T-helper 9 cell (primary cell): ENCODE measurements at places on chromosomes 1 and 21.

GRCh38 chr1:18412882-18413353 is 67.8 kb upstream of the KLHDC7A start:
- no peak for DNase-seq

DNA sequence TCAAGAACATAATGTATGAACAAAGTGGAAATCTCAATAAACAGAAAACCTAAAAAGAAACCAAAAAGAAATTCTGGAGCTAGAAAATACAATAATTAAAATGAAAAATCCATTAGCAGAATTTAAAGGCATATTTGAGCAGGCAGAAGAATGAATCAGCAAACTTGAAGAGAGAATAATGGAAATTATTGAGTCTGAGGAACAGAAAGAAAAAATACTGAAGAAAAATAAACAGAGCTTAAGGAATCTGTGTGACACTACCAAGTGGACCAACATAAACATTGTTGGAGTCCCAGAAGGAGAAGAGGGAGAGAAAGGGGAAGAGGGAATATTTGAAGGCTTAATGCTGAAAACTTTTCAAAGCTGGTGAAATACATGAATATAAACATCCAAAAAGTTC is 54.5 kb downstream of the MAGI3 start:
- DNase-seq: no peak

- DNase-seq: no peak
These were observed 21.0 kb downstream of the OR10R2 start for GRCh38 chr1:158493054-158493453.

GRCh38 chr1:179143322-179143721 is 61.5 kb downstream of the TOR3A start:
- no peak for DNase-seq

GRCh38 chr1:231557898-231558707 is 29.6 kb downstream of the TSNAX start:
- no peak for DNase-seq

DNA sequence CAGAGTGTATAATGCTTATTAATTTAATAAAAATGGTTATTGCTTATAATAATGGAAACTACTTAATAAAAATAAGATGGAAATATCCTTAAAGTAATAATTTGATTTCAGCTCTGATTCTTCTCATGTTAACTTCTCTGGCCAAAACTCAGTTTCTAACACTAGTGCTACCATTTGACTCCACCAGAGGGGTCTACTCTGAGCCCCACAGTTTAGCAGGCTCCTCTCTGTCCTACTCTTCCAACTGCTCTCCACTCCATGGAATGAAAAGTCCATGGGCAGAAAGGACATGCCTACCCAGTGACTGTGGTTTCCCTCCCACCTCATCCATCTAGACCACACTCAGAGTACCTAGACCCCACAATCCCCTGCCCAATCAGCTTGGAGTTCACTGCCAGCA is 489.1 kb upstream of the CAMK1G start:
- DNase-seq: no peak

DNA sequence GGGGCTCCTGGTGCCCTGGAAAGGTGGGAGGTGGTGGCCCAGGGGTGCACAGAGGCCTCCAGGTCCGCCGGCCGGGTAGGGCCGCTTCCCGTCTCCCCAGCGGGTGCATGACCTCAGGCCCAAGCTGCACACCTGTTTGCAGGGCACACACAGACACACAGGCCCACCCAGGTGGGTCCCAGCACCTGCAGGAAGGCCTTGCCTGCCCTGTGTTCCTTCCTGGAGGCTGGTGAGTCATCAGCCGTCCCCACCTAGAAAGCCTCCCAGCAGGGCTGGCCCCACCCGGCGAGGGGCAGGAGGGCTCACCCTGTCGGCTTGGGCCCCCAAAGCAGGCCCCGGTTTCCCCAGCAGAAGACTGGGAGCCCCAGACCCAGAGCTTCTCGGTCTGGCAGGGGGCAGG is 23.6 kb upstream of the TTLL10 start:
- no peak for DNase-seq

DNA sequence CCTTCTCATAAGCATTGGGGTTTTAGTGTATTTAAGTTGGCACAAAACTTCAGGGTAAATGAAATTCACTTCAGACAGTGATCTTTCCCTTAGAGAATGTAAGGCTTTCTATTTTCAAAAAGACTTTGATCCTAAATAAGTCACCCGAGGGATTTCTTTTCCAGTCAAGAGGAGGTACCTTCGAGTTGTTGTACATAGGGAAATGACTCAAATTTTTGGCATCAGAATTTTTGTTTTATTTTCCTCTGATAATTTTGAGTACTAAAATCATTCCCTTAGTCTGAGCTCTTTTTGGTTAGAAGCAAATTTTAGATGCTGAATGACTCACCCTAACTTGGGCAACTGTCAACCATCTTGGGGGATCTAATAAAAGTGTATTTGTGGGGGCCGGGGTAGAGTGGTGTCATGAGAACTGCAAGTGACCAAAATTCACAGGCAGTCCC is 193.9 kb downstream of the DHRS3 start:
- DNase-seq: no peak

DNA sequence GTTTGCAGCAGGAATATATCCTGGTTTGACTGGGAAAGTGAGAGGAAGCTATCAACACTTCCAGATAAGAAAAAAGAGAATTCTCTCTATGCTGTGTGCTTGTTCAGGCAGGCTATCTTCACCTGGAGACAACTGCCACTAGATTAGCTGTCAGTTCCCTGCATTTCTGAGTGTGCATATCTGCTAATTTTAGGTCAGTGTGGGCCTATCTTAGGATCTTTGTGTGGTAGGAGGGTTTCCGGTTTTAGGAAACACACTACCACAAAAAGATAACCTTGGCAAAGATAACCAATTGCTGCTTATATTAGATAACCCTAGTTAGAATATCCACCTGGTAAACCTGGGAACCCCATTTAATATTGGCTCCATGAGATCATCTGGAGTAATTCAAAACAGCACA is 22.5 kb upstream of the GBP5 start:
- DNase-seq: no peak

- no peak for DNase-seq
These were observed 235.3 kb upstream of the DMRTA2 start for GRCh38 chr1:50658459-50659076.

DNA sequence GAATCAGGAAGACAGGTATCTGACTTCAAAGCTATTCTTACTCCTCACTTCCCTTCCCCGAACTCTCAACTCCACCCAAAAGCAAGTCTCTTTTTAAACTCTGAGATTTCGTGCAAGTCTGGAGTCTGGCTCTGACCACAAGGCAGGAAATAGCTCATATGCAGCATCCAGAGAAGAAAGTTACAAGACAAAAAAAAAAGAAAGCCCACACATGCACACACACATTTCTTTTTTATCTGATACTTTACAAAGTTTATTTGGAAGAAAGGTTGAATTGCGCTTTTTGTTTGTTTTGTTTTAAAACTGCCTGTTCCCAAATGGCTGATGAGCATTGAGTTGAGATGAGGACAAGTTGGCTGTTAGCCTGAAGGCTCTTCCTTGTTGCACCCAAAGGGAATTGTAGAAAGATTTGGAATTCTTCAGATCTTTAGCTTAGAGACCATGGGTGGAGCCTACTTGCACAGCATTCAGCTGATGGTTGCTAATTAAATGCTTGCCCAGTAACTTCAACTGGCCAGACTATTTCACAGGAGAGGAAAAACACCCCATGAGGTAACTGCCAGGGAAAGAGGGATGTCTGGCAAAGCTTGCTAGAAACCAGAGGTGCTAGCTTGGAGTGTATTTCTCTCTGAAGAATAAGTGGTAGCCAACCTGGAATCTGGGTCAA is 490.3 kb downstream of the TTLL7 start:
- no peak for DNase-seq

DNA sequence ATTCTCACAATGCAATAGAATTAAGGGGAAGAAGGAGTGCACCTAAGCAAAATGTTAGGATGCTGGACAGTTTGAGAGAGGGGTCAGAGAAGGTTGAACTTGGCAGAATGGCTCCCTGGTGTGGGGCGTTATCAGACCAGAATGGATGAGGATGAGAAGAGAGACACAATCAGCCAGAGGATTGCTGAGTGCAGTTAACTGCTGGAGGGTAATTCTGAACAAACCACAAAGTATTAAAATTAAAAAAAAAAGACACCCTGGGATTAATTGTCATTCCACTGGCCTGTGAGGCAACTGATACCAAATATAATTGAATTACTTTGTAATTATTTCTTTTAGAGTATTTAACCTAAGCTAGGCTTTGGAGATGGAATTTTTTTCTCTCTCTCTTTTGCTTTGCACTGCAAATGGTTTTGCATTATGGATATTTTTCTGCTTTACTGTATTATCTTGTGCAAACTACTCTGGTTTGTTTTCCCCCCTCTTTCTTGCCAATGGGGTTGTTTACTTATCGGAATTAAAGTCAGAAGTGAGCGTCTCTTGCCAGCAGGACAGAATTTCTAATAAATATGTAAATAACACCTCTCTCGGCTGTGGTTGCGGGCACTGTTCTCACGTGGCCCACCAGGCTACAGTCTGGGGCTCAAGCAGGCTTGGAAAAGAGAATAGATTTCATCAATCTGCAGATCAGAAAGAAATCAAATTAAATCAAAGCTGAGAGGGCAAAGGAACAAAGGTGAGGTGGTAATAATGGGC is 572.9 kb upstream of the CAMK1G start:
- no peak for DNase-seq

GRCh38 chr1:179966551-179966950 is 11.9 kb downstream of the CEP350 start:
- no peak for DNase-seq

- DNase-seq: no peak
These were observed 25.5 kb upstream of the LYST start for GRCh38 chr1:235892202-235892601.

GRCh38 chr1:83909687-83910086 is 89.2 kb downstream of the TTLL7 start:
- DNase-seq: no peak

- DNase-seq: no peak
These were observed 67.1 kb downstream of the ZNF281 start for GRCh38 chr1:200342511-200343311.

GRCh38 chr1:220483700-220484099 is 44.2 kb upstream of the MARK1 start:
- no peak for DNase-seq

DNA sequence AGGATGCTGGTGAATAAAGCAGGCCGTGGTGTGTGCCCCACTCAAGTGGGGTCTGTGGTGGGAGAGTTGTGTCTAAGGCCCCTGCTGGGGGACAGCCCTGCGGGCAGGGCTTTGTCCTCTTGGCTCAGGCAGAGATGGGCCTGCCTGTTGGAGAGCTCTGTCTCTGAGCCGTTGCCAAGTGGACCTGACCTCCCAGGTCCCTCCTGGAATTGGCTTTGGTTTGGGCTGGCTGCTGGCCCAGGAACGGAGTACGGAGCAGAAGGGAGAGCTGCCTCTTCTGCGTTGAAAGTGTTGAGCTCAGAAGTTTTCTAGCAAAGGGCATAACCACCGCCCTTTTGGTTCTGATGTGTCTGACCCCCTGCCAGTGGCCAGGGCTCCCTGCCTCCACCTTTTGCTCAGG is 153.9 kb downstream of the PEX14 start:
- no peak for DNase-seq

DNA sequence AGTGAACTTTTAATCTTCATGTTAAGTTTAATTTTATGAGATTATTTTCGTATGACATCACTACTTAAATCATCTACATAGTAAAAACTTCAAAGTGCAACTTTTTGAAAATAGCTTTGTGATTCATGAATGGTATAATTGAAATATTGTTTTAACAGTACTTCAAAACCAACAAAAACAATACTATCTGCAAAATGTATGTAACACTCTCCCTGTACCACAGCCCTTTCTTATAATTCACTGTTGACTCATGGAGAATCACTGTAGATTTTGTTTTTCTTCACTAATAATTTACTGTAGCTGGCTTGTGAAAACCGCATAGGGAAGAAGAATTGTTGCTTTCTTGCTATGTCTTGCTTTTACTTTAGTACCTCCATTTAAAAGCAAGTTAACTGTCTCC is 301.4 kb upstream of the ADAMTS5 start:
- no peak for DNase-seq

- DNase-seq: no peak
These were observed 38.4 kb downstream of the NOS1AP start for GRCh38 chr1:162107911-162108310.

- no peak for DNase-seq
These were observed 2.6 kb downstream of the ERG start for GRCh38 chr21:38495696-38496095.

- no peak for DNase-seq
These were observed 2.1 kb upstream of the DNMT3L start for GRCh38 chr21:44263768-44264167.

- no peak for DNase-seq
These were observed 120.0 kb upstream of the RRP15 start for GRCh38 chr1:218164930-218165700.

GRCh38 chr1:209439828-209440227 is 143.7 kb upstream of the CAMK1G start:
- DNase-seq: no peak

GRCh38 chr1:116754198-116754977 is at the start of gene CD2:
TSS of gene CD2 (plus strand) at chr1:116754430. CDS start at chr1:116754493, 63 bp downstream.
- DNase-seq: no peak

- DNase-seq: no peak
These were observed 26.6 kb upstream of the HPDL start for GRCh38 chr1:45299981-45300668.

DNA sequence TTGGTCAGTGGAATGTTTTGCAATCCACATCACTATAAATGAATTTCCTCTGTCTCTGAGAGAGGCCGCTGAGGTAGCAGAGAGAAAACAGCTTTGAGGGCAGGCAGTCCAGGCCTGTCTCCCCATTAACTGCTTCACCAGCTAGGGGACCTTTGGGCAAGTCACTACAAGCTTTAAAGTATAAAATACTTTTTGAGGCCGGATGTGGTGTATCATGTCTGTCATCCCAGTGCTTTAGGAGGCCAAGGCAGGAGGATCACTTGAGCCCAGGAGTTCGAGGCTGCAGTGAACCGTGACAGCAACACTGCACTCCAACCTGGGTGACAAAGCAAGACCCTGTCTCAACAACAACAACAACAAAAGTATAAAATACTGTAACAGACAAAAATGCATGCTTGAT is 6.4 kb downstream of the IL6R start:
- no peak for DNase-seq

DNA sequence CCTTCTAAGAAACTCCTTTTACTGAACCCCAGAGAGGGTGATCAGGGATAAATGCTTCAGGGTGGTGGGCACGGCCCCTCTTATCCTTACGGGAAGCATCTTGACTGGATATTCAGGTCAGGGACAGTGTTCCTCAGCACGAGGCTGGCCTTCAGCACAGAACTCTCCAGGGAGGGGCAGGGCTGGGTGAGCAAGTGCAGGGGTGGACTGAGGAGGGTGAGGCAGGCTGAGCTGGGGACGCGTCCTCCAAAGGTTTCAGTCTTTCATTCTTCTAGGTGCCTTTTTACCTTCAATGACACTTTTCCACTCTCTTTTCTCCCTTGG is 52.3 kb downstream of the RASSF5 start:
- no peak for DNase-seq

GRCh38 chr1:29121516-29121935 is 2.2 kb downstream of the TMEM200B start:
- no peak for DNase-seq

DNA sequence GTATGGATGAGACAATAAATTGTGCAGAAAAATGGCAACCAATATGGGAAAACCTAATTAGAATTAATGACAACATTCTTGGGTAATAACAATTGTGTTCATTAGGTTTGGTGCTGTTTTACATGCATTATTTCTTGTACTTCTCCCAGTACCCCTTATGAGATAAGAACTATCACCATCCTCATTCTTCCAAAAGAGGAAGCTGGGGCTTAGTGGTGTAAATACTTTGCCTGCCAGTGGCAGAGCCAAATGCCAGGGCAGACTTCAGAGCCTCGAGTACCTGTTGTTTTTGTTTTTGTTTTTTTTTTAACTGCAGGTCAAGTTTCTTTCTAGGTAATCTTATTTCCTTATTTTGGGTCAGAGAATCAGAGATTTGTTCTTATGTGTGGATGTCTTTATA is 206.4 kb downstream of the RHOU start:
- no peak for DNase-seq

GRCh38 chr1:32759997-32760623 is 57.0 kb downstream of the YARS1 start:
- no peak for DNase-seq
